ENCODE measurements at places on chromosomes 5 and 9.

GRCh38 chr9:35341585-35341984 lies 148.3 kb upstream of the RUSC2 start:
- peak; percentile 73 for DNase-seq

DNA sequence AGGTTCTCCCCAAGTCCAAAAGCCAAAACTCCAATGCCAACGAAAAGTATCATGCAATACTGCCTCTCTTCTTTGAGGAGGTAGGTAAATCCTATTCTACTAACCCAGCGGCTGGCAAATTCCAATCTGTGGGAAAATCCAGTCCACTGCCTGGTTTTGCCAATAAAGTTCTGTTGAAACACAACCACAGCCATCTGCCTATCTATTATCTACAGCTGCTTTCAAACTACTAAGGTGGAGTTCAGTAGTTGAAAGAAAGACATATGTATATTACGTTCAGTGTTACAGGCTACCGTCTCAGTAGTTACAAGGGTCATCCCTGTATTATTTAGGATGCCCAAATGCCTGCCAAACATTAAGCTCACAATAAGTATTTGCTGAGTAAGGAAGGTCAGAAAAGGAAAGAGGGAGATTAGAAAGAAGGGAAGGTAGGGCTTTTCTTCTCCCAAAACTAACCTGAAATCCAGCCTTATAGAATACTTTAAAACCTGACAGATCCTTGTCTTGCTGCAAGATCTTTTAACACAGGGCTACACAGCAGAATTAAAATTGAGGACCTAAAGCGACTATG lies 16.2 kb downstream of the ARL15 start:
- no peak for DNase-seq

GRCh38 chr9:71146511-71146910 lies 25.1 kb upstream of the TRPM3 start:
- DNase-seq = no peak

GRCh38 chr9:21322911-21323461 lies 12.2 kb downstream of the KLHL9 start:
- DNase-seq = no peak

DNA sequence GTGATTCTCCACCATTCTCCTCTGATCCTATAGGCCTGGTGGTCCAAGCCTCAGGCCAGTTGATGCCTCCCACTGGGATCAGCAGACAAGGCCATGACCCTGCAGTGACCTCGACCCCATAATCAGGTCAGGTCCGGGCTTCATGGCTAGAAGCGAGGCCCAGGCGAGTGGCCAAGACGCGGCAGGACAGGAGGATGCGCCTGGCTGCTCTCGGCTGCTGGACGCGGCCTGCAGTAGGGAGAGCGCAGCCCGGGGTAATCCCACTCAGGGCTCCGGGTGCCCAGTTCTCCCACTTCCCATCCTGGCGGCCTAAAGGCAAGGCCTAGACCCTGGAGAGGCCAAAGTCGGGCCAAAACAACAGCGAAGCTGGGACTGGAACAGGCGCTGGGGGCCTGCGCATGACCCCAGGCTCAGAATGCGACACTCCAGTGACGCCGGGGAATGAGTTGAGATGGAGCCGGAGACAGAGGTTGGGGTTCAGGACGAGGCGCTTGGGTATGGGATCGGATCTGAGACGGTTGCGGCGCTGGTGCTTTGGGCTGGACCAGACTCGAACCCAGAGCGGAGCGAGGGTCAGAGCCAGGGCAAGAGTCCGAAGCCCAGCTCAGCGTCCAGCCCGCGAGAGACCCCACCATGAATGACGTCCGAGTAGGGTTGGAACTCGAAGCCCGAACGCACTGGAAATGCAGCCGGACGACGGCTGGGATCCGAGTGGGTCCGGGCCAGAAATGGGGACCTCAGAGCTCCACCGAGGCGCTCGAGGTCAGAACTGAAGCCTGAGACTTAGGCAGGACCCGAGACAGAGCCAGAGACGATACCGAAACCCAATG lies 3.2 kb downstream of the LHX6 start:
- DNase-seq = no peak

- peak; percentile 8 for DNase-seq
These were observed 63.4 kb downstream of the ALDH7A1 start for GRCh38 chr5:126531543-126532120.

DNA sequence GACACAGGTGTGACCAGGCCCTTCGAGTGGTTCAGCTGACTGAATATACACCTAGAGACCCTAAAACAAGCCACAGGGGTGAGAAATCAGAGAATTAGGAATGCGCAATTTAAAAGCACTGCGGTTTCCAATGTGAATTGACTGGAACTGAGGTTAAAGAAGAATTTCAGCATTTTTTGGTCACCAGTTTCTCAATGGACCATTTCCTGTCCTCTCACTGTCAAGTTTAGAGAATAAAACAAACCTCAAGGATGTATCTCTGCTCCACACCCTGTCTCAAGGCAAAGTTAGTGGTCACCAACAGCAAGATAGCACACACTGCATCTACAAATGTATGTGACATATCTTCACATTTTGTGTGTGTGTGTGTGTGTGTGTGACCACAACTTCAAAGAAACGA lies 143.8 kb upstream of the MAP3K1 start:
- no peak for DNase-seq

GRCh38 chr9:17422994-17423680 lies 155.7 kb upstream of the SH3GL2 start:
- no peak for DNase-seq

DNA sequence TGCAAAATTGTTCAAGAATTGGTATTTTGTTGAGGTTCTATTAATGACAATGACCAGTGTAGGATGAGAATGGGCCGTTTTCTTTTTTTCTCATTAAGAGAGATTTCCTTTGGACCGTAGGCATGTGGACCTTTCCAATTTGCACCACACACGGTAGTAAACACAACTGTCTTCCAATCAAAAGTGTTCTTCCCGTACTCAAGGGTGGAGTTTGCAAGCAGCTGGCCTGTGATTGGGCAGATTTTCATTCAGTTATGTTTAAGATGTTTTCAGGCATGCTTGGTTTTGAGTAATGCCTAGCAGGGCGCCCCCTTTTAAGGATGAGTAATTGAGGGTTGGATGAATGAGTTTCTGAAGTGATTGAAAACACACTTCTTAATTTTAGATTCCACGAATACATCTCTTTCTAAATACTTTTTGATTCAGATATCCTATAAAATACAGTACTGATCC lies 2.5 kb downstream of the KDM3B start:
- peak; percentile 91 for DNase-seq

GRCh38 chr9:69115621-69116020 lies 58.5 kb upstream of the TJP2 start:
- peak; percentile 49 for DNase-seq

DNA sequence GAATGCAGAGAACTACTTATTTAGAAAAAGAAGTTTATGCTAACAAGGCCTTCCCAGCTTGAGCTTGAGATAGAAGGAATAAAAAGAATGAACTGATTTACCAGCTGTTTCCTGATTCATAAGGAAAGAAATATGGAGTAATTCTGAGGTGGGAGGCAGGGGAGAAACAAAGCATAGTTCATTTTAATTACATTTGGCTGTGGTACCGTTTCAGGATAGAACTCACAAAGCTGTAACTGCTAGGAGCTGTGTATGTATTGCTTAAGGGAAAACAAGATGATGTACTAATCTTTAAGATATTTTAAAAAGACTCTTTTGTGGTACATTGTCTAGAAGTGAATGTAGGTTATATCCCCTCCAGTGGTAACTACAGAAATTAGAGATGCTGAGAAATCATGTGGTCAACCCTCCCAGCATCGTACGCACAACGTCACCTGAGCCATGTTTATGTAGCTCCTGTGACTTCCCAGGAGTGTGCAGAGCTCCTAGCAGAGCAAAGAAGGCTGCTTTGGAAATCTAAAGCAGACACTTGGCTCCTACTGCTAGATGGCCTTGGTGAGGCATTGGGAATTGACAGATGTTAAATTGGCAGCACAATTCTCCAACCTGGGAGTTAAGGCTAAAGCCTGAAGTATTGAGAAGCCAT lies 208.3 kb upstream of the VLDLR start:
- DNase-seq = no peak

DNA sequence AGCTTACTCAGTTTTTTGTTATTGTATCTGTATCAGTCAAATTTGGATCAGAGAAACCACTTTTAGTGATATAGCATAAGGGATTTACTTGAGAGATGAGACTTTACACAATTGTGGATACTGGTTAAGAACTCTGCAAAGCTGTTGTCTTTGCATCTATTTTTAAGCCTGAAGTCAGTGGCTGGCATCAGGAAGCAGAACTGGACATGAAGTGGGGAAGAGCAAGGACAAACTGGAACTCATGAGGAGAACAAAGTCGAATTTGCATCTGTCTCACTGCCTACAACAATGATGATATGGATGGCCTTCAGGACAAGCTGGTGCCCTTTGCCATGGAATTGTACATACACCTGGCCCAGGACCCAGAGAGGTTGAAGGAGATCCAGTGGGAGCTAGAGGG lies 15.8 kb upstream of the MYORG start:
- no peak for DNase-seq

DNA sequence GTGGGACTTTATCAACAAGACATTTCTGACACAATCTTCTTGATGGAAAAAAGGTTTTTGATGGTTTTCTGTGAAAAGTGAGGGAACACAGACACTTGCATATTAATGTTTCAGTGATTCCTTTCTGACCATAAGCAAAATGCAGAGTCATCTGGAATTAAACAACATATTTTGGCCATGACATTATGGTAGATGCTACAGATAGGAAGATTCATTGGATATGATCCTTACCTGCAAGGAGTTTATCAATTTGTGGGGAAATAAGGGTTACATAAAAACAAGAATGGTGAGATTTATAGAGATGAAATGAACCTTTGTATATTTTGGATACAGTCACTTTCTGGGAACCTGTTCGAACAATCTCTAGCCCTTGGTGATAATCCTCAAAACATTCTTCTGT lies 155.3 kb upstream of the GNA14 start:
- DNase-seq = no peak

GRCh38 chr9:73437758-73438157 lies 286.1 kb downstream of the ANXA1 start:
- DNase-seq = no peak

DNA sequence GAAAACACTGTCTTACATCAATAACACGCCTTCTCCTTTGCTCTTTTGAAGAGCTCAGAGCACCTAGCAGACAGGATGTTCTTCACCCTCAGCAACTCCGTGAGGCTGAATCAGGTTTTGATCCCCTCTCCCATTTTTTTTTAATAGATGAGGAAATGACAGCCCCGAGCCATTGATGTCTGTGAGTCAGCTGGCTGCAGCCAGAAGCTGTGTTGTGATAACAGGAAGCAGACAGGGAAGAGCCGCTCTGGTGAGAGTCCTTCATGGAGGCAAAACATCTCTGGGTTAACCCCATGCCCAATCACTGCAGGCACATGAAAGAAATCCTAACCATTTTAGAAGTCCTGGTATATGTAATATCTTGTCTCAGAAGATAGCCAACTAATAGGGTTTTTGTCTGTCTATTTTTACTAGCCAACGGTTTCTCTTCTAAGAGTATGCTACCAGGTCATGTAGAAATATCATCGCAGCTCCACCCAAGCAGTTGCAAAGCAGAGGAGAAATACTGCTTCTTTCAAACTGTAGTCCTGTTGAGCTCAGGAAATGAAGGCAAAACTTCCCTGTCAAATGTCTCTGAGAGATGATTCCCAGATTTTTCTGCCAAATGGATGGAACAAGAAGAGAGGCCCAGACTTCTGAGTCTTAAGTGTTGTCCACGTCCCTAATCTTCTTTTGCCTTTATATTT lies 568.9 kb downstream of the CCDC171 start:
- no peak for DNase-seq

GRCh38 chr9:25570802-25571201 lies 107.4 kb downstream of the TUSC1 start:
- no peak for DNase-seq

- peak; percentile 92 for DNase-seq
These were observed 29.8 kb upstream of the ALDOB start for GRCh38 chr9:101465326-101465915.

GRCh38 chr9:31470051-31470450 lies 914.4 kb upstream of the ACO1 start:
- DNase-seq = no peak

GRCh38 chr5:168066536-168067208 lies 224.8 kb upstream of the WWC1 start:
- no peak for DNase-seq

- peak; percentile 96 for DNase-seq
These were observed 138.6 kb downstream of the ARHGEF28 start for GRCh38 chr5:73764586-73764985.

- no peak for DNase-seq
These were observed 73.0 kb downstream of the PAX5 start for GRCh38 chr9:36961051-36961450.

- DNase-seq = no peak
These were observed 286.6 kb downstream of the CRB2 start for GRCh38 chr9:123642291-123643278.

DNA sequence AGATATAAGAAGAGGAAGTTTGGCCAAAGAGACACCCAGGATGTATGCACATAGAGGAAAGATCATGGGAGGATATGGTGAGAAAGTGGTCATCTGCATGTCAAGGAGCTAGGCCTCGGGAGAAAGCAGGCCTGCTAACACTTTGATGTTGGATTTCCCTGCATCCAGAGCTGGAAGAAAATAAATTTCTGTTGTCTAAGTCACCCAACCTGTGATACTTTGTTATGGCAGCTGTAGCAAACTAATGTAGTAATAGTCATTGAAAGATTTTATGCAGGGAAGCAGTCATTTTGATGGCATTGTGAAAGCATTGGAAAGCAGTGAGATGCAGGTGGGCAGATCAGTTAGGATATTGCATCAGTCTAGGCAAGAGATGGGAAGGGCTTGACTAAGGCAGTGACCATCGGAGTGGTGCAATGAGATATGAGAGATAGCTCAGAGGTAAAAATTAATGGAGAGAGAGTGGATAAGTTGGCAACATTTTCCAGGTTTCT lies 24.5 kb upstream of the FOCAD start:
- DNase-seq = no peak
